A172 (cell line): ENCODE measurements at places on chromosomes 4 and X.

DNA sequence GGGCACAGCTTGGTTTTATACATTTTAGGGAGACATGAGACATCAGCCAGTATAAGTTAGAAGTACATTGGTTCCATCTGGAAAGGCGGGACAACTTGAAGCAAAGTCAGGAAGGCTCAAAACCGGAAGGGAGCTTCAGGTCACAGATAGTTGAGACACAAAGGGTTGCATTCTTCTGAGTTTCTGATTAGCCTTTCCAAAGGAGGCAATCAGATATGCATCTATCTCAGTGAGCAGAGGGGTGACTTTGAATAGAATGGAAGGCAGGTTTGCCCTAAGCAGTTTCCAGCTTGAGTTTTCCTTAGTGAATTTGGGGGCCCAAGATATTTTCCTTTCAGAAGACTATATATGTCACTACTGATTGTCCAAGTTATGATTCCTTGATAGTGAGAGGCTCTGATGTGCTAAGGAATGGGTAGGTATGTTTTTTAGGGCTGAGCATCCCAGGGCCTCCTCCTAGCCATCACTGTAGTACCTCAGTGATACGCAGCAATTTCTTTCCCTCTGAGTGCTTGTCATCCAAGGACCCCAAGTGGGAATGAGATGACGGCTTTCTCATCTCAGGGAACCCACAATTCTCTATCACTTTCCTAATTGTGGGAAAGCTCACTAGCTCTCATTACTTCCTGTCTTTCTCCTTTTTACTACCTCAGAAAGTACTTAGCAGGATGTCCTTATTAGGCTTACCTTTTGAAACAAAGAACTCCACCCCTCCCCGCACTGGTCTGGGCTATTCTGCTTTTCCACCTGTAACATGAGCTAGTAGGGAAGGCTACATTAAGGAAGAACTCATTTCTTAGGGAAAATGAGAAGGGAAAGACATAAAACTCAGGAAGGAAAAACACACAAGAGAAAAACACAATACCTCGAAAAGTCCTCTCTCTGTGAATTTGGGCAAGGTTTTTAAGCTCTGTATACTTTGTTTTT lies 632.7 kb downstream of the RAPGEF2 start:
- DNase-seq, result no peak

GRCh38 chr4:141642711-141643110 lies 6.3 kb downstream of the IL15 start:
- DNase-seq, result no peak

GRCh38 chr4:85968945-85969819 lies 390.7 kb downstream of the MAPK10 start:
- DNase-seq, result peak; percentile 57

DNA sequence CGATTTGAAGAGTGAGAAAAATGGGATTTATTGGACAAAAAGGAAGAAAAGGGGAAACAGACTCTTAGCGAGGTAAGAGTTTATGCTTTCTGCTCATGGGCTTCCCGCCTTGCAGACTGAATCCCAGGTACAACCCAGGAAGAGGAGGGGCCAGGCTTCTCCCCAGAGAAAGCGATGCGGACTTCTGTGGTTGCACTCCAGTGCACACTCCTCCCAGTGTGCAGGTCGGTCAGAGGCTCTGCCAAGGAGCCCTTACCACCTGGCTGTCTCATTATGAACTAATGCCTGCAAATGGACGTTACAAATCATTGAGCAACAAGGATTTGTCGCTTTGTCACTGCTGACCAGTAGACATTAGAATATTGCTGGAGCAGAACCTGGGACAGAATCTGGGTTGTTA lies 39.9 kb upstream of the GLRA2 start:
- no peak for DNase-seq

GRCh38 chr4:6892190-6892908 lies 17.3 kb upstream of the TBC1D14 start:
- DNase-seq, result peak; percentile 72

- no peak for DNase-seq
Observed at GRCh38 chr4:10267066-10267465, 150.5 kb upstream of the WDR1 start.

- no peak for DNase-seq
Observed at GRCh38 chrX:119429471-119429870, 30.3 kb downstream of the SLC25A43 start.

DNA sequence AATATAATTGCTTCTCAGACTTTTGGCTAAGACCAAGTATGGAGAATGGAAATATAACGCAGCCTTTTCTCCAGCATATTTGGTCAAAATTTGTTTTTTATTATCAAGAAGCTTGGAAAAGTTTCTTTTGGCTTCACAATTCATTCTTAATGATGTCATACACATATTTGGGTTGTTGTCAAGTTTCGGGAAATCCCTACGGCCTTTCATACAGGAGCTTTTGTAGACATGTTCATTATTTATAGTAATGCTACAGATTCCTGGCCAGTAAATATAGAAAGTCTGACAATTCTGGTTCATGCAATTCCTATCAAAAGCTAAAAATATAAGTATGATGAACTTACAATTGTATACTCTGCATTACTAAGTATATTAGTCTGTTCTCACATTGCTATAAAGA lies 112.9 kb downstream of the IRF2 start:
- no peak for DNase-seq

- no peak for DNase-seq
Observed at GRCh38 chr4:6204098-6204497, 3.7 kb upstream of the JAKMIP1 start.

DNA sequence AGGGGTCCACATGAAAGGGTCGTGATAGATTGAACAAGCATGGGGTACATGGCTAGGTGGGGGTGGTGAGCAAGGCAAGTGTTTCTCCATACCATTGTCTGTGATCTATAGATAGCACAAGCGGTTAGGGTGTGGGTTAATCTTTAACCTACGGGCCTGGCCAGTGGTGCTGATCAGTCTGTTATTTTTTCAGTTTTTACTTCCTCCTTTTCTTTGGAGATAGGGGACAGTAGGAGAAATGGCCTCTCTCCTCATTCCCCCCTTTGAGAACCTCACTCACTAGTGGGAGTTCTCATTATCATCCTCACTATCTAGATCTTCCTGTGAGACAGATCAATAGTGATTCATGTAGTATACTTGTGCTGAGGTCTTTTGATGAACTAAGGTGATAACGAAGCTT lies 16.2 kb upstream of the GPKOW start:
- DNase-seq, result no peak

GRCh38 chr4:43251841-43252240 lies 359.3 kb downstream of the GRXCR1 start:
- no peak for DNase-seq

GRCh38 chr4:140968371-140968770 lies 164.9 kb downstream of the RNF150 start:
- no peak for DNase-seq

GRCh38 chrX:18949291-18949943 lies 34.5 kb downstream of the PHKA2 start:
- DNase-seq, result no peak

DNA sequence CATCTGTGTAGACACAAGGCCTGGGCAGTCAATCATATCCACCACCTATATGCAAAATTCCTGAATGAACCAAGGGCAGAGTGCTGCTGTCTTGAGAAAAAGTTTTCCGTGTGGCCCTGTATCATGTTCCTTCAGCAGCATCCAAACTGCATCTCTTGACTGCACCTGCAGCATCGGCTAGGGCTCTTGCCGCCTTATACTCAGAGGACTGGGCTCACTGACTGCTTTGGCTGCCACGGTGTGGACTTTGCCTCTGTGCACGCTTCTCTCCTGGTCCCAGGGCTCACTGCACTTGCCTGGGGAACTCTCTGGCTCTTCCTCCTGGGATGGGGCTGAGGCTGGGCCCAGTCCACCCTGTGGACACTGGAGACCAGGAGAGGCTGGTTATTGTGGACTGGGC lies 39.5 kb upstream of the STS start:
- no peak for DNase-seq

- DNase-seq, result no peak
Observed at GRCh38 chrX:69150281-69150960, 14.8 kb downstream of the PJA1 start.

DNA sequence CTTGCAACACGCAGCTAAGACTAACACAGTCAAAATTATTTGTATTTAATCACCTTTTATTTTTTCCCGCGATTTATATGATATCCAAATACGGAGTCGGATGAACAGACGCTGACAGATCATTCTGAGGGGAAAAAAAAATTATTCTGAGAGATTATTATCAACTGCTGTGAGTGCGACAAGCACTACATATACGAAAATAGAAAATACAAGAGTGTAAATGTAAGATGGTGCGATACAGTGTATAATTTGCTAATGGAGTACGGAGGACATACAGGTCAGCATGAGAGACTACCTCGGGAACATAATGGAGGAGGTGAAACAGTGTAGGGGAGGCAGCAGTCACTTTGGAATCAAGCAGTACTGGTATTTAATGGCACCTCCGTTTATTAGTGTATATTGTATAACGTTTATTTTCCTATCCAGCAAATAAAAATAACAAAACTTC lies 2.8 kb upstream of the LIN54 start:
- DNase-seq, result no peak

GRCh38 chr4:39712819-39713607 lies 15.1 kb downstream of the UBE2K start:
- DNase-seq, result no peak

GRCh38 chr4:41144812-41145211 lies 69.5 kb downstream of the APBB2 start:
- DNase-seq, result no peak

- no peak for DNase-seq
Observed at GRCh38 chr4:132344924-132345828, 803.9 kb upstream of the PCDH10 start.
